ENCODE measurements at places on chromosomes 11 and 22. TPM values are rescaled to one million over a fixed set of nuclear protein-coding genes. Genes with fewer than 3 reads are reported as not detected.

CHADL gene
- 1.4 TPM for total RNA-seq

SYT7 gene
- 17.6 TPM for total RNA-seq

TPBGL gene
- not detected for total RNA-seq

DRICH1 gene
- not detected for total RNA-seq

YPEL4 gene
- not detected for total RNA-seq

CCS gene
- 26.5 TPM for total RNA-seq

CCDC15 gene
- 1.5 TPM for total RNA-seq

DNAJB7 gene
- total RNA-seq: not detected

GUCD1 gene
- total RNA-seq: 140 TPM

SLC6A5 gene
- not detected for total RNA-seq

ABCC8 gene
- not detected for total RNA-seq
